Vagina (tissue), 2 donors: ENCODE measurements at places on chromosomes 2 and 18. TPM values are rescaled to one million over a fixed set of nuclear protein-coding genes. Genes with fewer than 3 reads are reported as not detected.

- DNase-seq = no peak
Measured at GRCh38 chr18:30376515-30376914, 666.0 kb downstream of the DSC3 start.

DNA sequence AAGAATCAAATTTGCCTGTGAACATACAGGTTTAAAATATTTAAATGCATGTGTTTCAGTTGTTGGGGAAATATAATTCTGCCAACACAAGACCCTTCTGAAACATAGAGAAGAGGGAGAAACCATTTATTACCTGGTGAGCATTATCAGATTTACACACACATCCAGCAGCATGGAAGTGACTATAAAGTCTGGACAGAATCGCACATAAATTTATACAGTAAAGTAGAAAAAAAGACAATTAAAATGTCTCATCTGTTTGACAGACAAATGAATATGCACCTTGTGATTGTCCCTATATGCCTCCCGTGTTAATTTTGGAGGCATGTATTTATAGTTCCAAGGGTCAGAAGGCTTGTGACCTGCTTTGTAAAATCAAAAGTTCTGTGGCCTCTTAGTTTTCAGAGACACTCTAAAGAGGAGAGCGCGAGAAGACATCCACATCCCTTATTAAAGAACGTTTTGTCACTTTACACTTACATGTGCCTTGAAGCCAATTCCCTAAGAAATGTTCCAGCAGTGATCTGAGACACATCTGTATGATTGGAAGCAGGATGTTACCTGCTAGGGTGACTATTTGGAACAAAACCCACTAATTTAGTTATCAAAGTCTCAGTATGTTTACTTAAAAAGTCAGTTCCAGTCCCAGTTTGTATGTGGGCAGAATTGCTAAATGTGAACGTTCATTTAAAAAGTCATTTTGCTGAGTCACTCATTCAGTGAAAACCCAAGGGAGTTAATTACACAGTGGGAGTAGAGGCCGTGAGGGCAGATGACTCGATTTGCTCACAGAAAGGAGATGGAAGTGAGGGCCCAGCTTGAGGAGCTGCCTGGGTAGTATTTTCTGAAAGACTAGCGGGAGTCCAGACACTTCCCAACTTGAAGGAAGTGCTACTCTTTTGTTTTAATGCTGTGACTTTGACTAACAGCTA, 527.6 kb upstream of the MEX3C start:
- no peak for DNase-seq

- no peak for DNase-seq
Measured at GRCh38 chr2:66717973-66718372, 283.0 kb downstream of the MEIS1 start.

GRCh38 chr2:12155303-12156051, 409.0 kb downstream of the LPIN1 start:
- no peak for DNase-seq

DNA sequence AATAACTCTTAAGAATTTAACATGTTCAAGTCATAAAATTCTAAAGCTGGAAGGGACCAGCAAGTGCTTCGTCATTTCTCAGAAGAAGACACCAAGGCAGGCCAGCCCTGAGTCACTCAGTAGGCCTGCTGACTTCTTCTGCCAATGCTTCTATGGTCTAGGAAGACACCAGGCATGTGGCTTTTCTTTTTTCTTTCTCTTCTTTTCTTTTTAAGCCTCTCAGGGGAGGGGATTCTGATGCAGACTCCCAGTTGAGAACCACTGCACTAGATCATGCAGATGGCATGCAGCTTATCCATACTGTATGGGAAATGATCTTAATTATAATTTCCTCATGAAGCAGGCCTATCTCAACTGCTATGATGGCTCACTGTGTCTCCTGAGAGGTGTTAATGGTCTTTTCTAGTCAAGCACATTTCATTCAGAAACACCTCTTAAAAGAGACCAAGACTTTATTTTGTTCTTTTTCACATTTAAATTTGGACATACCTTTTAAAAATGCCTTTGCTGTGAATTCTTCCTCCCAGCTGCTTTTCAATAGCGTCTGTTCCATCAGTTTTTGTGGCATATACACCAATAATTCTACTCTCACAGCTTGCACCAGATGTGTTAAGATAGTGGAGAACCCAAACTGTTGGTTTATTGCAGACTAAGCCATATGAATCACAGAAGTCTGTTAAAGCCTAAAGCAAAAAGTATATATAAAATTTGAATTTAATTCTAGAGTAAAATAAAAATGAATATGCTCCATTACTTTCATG, 11.3 kb downstream of the KCTD18 start:
- DNase-seq = no peak

- no peak for DNase-seq
Measured at GRCh38 chr18:35717182-35717581, 135.6 kb downstream of the GALNT1 start.

- DNase-seq = no peak
Measured at GRCh38 chr2:102080451-102081242, 61.9 kb upstream of the IL1R1 start.

- no peak for DNase-seq
Measured at GRCh38 chr2:42361728-42362283, 789 bp upstream of the COX7A2L start.

DNA sequence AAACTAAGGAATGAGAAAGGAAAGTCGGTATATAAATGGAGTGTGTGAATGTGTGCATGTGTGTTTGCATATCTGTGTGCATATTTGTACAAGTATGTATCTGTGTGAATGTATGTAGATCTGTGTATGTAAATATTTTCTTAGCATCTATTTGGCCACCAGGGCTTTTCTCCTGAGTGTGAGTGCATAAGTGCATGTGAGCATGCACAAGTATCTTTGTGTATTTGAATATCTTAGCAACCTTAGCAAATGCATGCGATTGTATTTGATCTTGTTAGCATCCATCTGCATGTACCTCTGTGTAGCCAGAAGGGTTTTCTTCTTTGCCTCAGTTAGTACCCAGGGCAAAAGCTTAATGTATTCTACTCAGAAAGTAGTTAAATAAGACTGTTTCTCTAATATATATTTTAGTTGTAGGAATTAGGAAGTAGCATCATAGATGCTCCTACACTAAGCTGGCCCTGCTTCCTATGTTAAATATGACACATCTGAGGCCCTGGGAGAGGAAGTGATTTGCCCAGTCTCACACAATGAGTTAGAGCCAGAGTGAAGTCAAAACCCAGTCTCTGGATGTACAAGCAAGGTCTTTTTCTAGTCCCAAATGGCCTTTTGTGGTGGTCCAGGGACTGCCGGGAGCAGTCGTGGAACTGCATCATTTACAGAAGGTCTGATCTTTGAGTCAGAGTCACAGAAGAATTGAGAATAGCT, 9.2 kb downstream of the FKBP1B start:
- DNase-seq = no peak

DNA sequence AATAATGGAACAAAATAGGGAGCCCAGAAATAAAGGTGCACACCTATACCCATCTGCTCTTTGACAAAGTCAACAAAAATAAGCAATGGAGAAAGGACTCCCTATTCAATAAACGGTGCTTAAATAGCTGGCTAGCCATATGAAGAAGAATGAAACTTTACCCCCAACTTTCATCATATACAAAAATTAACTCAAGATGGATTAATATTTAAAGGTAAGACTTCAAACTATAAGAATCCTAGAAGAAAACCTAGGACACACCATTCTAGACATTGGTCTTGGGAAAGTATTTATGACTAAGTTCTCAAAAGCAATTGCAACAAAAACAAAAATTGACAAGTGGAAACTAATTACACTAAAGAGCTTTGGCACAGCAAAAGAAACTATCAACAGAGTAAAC, 139.1 kb downstream of the DNAH7 start:
- DNase-seq = no peak

GRCh38 chr2:95300450-95300849, 3.3 kb downstream of the KCNIP3 start:
- no peak for DNase-seq

DNA sequence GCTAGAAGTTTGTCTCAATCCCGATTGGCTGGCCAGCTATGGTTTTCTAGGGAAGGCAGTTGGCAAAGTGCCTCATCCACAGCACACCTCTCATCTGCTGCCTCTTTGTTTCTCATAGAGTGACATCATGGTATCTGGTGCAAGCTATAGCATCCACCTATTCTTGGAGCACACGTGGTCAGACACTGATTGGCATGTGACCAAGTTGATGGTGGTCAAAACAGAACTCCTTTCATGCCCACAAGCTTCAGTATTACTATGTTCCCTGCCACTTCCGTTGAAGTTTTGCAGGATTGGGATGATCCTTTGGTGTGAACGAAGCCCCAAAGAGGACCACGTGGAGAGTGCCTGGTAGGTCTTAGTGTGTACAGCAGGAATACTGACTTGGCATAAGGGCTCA, 28.8 kb downstream of the TTC32 start:
- DNase-seq = no peak

GRCh38 chr18:77571743-77572142, 322.1 kb downstream of the GALR1 start:
- no peak for DNase-seq

DNA sequence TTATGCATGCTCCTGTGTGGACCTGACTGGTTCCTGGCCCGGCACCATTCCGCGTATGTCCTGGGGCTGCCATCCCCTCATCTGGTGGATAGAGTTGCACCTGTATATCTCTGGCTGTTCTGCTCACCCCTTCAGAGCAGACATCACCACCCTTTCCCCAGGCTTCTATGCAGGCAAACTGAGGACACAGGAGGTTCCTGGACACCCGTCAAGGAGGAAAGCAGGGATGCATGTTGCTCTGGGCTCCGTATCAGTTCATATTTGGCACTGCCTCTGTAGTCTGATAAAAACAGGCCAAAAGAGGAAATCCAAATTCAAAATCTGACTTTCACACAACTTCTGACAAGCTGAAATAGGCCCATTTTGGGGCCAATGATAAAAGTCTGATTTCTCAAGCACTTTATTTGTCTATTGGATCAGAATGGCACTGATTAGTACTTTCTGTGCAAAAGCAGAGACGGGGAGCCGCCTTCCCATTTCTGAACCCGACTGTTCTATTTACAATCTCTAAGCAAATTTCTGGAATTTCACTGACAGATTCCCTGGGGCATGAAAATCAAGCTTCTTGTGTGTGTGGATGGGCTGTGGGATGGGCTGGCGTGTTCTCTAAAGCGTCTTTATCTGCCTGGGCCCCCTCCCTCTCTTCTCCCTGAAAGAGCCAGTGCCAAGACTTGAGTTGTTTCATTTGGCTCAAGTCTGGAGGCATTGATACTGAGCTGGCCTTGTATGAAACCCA, 96.9 kb downstream of the SETBP1 start:
- no peak for DNase-seq

- no peak for DNase-seq
Measured at GRCh38 chr2:20381457-20381856, 30.8 kb upstream of the PUM2 start.

The PDE1A gene
- total RNA-seq = 14.5 TPM

The BZW1 gene
- total RNA-seq = 128 TPM

The RAB17 gene
- total RNA-seq = not detected

The LYPD1 gene
- not detected for total RNA-seq

The LRP2 gene
- not detected for total RNA-seq
